Epithelial cell of prostate (primary cell): ENCODE measurements at places on chromosomes 12 and 14.

- no peak for DNase-seq
These were observed 4.9 kb upstream of the ASPG start for GRCh38 chr14:104080376-104081260.

- no peak for DNase-seq
These were observed 653 bp upstream of the IFI27 start for GRCh38 chr14:94109915-94110250.

GRCh38 chr12:92085040-92085735 lies 60.5 kb downstream of the BTG1 start:
- DNase-seq, result no peak

DNA sequence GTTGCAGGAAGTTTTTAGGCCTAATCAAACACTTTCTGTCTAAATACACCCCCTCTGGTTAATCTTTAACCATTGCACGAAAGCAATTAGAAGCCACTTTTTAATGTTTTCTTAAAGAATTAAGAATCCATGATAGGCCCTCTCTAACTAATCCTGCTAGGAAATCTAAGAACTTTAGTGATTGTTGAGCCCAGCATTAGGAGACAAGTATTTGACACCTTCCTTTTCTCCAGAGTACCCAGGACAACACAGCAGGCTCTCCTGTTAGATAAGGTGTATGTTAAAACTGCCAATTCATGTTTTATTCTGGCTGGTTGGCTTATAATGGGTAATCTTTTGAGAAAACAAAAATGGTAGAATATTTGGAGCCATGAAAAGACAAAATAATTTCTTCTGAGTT lies 95.0 kb downstream of the ALX1 start:
- DNase-seq, result no peak

DNA sequence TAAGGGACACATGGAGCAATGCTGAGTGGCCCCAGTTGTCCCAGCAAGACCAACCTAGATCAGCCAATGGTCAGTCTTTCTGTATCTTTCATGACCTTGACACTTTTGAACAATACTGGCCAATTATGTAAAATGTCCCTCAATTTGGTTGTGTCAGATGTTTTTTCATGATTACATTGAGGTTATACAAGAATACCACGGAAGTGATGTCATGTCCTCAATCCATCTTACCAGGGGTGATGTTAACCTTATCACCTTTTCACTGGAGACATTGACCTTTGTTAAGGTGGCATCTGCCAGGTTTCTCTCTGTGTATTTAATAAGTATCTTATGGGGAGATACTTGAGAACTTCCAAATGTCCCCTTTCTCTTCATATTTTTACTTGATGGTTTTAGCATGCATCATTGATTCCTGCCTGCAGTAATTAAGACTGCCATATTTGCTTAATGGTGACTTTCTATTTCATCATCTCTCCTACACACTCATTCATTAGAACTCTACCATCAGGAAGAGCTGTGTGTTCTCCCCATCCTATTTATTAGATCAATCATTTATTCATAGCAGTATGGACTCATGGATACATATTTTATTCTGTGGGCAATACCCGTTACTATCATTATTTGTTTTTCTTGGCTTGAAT lies 64.7 kb upstream of the RFLNA start:
- no peak for DNase-seq

DNA sequence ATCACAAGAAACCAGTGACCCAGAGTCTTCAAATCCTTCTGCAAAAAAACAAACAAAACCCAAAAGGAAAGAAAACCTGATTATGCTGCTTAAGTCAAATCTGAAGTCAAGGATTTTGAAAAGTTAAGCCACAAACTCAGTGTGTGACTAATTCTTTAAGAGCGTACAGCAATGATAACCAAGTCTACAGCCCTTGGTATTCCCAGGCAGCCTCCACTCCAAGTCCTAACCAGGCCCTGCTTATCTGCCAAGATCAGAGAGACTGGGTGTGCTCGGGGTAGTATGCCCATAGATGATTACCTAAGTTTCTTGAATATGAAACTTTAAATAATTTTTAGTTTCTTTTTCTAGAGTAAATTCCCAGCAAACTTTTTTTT lies 13.1 kb downstream of the PGAM5 start:
- DNase-seq, result no peak

GRCh38 chr12:96444399-96444798 lies 44.2 kb upstream of the CDK17 start:
- no peak for DNase-seq

- DNase-seq, result peak; percentile 20
These were observed 8.3 kb upstream of the KLHL42 start for GRCh38 chr12:27771481-27772327.

GRCh38 chr12:88063375-88063774 lies 34.2 kb upstream of the C12orf50 start:
- no peak for DNase-seq

DNA sequence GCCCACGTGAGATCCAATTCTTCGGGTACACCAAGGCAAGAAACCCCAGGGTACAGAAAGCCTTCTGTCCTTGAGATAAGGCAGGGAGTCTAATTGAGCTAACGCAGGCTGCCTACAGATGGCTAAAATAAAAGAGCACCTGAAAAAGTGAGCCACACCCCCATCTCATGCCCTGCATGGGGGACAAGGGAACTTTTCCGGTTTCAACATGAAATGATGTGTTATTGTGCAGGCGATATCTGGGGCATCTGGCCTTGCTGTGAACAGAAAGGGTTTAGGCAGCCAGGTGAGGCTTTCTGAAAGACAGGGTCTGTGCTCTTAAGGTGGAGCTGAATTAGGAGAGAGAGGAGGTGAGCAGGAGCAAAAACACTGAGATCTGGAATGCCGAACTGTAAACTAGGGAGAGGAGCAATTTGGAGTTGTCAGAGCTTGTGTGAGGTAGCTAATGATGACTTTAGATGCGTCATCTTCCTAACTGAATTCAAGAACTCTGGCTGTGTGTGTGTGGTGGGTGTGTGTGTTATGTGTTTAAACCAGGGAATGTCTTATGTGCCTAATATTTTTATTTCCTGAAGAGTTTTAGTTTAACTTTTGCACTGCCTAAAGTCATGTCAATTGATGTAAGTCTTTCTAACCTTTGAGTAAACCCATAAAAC lies 20.1 kb upstream of the LDHB start:
- peak; percentile 40 for DNase-seq

GRCh38 chr14:76271041-76271755 lies 104.7 kb upstream of the ESRRB start:
- DNase-seq, result no peak

- DNase-seq, result no peak
These were observed 62.3 kb downstream of the SAMD4A start for GRCh38 chr14:54629183-54629582.

DNA sequence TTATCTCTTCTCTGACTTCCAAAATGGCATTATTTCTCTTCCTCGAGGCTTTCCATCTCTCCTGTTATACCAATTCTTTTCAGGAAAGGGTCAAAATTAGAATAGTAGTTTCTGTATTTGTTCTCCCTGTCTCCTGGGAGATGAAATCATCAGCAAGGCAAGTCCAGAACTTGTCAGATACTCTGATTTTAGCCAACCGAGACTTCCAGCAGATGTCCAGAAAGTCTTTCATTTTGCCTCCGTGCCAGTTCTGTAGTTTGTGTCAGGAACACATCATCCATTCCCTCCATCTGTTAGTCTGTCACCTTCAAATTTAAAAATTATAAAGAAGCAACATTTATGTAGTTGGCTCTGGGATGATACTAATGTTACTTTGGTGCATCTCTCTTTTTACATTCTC lies 275.7 kb downstream of the CCDC59 start:
- no peak for DNase-seq

DNA sequence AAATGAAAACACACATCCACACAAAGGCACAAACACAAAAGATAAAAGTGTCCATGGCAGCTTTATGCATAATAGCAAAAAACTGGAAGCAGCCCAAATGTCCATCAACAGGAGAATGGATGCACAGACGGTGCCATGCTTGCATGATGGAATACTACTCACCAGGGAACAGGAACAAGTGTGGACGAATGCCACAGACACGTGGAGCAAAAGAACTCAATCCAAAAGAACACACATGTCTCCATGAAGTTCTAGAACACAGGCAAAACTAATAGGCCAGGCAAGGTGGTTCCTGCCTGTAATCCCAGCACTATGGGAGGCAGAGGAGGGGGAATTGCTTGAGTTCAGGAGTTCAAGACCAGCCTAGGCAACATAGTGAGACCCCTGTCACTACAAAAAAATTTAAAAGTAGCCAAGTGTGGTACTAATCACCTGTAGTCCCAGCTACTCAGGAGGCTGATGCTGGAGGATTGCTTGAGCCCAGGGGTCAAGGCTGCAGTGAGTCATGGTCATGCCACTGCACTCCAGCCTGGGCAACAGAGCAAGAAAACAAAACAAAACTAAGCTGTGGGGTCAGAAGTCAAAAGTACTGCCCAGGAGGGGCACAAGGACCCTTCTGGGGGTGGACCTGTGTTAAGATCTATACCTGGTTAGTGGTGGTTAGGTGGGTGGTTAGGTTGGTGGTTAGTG lies 7.3 kb upstream of the TMEM119 start:
- no peak for DNase-seq

GRCh38 chr14:105419195-105420091 lies at the start of gene MTA1:
Gene MTA1 (plus strand): TSS chr14:105419827. CDS start chr14:105420036, 209 bp downstream.
- DNase-seq, result no peak

DNA sequence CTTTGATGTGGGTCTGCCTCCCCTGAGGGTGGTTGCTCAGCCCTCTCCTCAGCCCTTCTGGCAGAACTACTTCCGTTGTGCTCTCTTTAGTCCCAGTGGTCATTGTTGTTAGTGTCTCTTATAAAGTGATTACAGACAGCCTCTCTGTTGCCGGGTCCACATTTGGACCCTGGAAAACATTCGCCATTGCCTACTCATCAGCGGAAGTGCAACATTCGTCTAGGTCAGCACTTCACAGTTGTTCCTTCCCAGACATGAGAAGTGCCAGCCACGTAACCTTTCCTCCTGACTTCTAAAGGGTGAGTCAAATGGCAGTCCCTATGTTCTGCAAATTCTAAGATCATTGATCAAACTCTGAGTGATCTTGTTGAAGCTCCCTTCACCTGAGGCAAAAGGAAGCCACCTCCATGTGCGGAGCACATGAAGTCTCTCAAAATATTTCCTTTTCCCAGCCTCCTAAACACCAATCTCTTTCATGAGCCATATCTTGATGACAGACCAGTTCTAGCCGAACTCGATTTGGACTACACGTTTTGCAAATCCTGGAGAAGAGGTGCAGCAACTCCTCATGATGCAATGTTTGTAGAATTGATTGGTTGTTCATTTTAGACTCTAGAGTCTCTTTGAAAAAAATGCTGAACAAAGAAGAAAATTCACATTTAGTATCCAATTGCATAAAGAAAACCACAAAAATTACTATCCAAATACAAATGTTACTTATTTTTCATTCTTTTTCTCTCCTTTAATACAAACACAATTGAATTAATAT lies 163.8 kb downstream of the RPL10L start:
- DNase-seq, result no peak

- DNase-seq, result no peak
These were observed 11.2 kb downstream of the BCL2L14 start for GRCh38 chr12:12081836-12082497.

- no peak for DNase-seq
These were observed 14.9 kb upstream of the SLC8A3 start for GRCh38 chr14:70203686-70204085.

GRCh38 chr12:18206198-18206597 lies 55.1 kb upstream of the PIK3C2G start:
- no peak for DNase-seq

DNA sequence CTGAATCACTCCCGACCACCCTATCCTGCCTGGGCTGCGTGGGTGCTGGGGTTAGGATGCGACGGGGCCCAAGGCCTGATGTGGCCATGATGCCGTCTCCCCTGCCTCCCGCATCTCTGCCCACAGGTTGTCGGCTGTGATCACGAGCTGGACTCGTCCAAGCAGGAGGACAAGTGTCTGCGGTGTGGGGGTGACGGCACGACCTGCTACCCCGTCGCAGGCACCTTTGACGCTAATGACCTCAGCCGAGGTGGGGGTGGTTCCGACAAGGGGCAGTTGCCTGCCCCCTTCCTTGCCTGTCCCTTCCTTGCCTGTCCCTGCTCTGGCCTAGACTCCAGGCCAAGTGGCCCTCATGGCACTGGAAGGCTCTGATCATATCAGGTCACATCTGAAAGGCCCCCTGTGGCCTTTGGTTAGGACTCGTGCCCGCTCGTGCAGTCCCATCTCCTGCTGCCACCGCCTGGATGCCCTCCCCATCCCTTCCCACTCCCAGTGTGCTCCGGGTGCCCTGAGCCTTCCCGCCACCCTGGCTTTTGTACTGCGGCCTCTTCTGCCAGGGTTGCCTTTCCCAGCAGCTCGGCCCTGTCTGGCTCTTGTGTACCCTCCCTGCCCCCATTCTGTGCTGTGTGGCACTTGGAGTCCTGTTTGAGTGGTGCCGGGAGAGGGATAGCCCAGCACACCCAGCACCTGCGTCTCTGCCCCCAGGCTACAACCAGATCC lies 13.6 kb downstream of the PAPLN start:
- no peak for DNase-seq

DNA sequence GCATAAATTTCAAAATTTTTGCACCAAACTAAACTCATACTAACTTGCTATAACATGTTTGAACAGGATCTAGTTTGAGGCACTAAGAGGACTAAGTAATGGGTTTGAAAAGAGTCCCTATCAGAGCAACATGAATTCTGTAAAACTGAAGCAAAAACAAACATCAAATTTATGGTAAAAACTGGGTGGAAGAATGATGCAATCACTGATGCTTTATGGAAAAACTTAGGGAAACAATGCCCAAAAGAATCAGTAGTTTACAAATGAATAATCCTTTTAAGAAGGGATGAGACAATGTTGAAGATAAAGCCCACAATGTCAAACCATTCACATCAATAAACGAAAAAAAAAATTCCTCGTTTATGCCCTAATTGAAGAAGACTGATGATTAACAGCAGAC lies 88.9 kb downstream of the PRKD1 start:
- DNase-seq, result no peak

DNA sequence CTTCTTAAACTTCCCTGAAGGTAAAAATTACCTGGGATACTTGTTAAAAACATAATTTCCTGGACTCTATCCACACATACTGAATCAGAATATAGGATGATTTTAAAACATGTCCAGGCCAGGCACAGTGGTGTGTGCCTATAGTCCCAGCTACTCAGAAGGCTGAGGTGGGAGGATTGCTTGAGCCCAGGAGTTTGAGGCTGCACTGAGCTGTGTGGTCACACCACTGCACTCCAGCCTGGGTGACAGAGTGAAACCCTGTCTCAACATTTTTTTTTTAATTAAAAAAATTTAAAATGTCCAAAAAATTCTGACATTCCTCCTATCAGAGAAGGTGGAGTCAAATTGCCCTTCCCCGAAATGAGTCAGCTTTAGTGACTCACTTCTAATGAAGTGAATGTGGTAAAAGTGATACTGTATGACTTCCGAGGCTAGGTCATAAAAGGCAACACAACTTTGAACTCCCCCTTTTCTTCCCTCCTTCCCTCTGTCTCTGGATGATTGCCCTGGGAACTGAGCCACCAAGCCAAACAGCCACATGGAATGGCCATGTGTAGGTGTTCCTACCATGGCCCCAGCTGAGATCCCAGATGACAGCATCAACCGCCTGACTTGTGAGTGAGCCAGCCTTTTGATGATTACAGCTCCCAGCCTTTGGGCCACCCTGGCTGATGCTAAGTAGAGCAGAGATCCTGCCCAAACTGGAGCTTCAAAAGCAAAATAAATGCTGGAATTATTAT lies 36.3 kb downstream of the LIMA1 start:
- DNase-seq, result peak; percentile 94
